Pericardium fibroblast (primary cell): ENCODE measurements at places on chromosomes 3 and 15. TPM values are rescaled to one million over a fixed set of nuclear protein-coding genes. Genes with fewer than 3 reads are reported as not detected.

Gene TF
- 1.4 and 1.9 TPM in 2 replicates for total RNA-seq

Gene CHRNA3
- total RNA-seq: not detected in 2 replicates

Gene GRIP2
- total RNA-seq: 0.17 TPM in 1 of 2 replicates, not detected in the other

Gene TAGLN3
- 0.34 TPM in 1 of 2 replicates, not detected in the other for total RNA-seq

Gene SEMA3F
- 26.8 and 43.8 TPM in 2 replicates for total RNA-seq

Gene TPRG1
- 0.47 and 1.4 TPM in 2 replicates for total RNA-seq

Gene SPTBN5
- under 0.01 TPM in 1 of 2 replicates, not detected in the other for total RNA-seq

Gene SUMF1
- total RNA-seq: 50.6 and 77.3 TPM in 2 replicates

Gene SLC12A1
- not detected in 2 replicates for total RNA-seq

Gene FOXB1
- total RNA-seq: not detected in 2 replicates

Gene TUSC7
- total RNA-seq: not detected in 2 replicates

Gene KNSTRN
- total RNA-seq: 11.6 and 15.2 TPM in 2 replicates

Gene PRTG
- total RNA-seq: 0.68 and 2.9 TPM in 2 replicates

Gene EMC7
- total RNA-seq: 46.0 and 68.1 TPM in 2 replicates
